Urothelium cell line (cell line): ENCODE measurements at places on chromosomes 13 and 19.

- peak; percentile 67 for DNase-seq
These were observed 9.8 kb upstream of the ZNF627 start for GRCh38 chr19:11587302-11587974.

DNA sequence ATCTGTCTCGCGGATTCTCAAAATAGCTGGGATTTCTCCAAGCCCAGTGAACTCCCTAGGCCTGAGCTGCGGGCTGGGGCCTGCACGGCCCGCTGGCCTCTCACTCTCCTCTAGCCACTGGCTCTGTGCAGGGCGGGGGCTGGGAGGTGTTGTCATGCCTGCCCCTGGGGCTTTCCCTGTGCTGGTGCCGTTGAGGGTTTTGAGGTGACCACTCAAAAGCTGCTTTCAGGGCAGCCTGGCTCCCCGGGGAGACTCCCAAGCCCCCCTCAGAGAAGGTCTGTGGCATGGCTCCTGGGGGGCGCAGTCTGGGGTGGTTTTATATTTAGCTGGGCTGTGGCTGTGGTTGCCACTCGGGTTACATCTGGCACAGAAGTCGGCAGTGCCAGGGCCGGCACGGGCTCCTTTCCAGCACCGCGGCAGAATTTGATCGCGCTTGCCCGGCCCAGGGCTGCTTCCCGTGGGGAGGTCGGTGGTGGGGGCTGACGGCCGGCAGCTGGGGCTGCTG lies 10.0 kb downstream of the NDUFB7 start:
- no peak for DNase-seq

- DNase-seq, result peak; percentile 67
These were observed 10.1 kb downstream of the GRIN2D start for GRCh38 chr19:48403606-48404005.

GRCh38 chr19:12837225-12837624 lies 1.1 kb upstream of the MAST1 start:
- DNase-seq, result no peak

GRCh38 chr19:46366620-46367292 lies 19.9 kb downstream of the PPP5C start:
- DNase-seq, result no peak

DNA sequence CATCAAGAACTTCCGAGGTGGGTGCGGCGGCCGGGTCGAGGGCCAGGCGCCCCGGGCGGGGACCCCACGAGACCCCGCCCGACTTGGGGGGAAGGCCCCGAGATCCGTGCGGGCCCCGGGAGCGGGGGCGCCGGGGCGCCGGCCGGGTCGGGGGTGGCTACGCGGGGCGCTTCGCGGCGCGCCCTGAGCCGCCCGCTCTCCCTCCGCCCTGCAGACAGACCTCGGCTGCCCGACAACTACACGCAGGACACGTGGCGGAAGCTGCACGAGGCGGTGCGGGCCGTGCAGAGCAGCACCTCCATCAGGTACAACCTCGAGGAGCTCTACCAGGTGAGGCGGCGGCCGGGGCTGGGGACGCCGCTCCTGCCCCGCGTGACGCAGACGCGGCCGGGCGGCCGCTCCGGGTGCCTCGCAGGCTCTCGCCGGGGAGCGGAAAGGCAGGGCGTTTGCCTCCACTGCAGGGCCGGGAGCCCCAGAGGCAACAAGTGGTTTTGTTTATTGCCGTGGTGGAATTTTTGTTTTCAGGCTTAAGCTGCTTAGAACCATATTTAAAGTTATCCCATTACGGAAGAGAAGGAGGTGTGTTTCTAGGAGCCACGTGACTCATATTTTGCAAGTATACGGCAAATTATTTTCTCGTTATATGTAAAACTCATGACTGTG lies 477 bp downstream of the CUL4A start:
- DNase-seq, result peak; percentile 69

DNA sequence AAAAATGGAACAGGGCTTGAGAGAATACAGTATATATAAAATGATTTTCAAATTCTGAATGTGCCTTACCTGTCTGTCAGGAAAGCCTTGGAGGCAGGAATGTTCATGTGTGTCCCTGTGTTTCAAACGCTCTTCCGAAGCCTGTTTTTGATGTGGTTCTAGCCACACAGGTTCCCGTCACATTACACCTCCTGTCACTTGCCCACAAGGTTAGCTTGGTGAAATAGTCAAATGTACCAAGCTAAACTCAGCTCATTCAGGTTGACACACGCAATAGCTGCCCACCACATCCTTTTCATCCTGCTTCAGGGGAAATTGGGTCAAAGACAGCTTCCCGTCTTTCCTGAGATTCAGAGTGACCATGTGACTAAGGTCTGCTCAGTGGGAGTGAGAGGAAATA lies 574.0 kb downstream of the EFNB2 start:
- DNase-seq, result no peak

DNA sequence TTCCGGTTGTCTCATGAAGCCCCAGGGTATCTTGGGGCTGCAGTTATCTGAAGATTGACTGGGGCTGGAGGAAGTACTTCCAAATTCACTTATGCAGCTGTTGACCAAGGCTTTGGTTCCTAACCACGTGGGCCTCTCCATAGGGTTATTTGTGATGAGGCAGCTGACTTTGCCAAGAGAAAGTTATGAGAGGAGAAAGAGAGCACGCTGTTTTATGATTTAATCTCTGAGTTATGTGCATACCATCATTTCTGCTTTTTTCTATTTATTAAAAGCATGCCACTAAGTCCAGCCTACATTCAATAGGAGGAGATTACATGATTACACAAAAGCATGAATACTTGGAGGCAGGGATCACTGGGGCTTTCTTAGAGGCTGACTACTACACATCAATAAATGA lies 215.5 kb downstream of the NHLRC3 start:
- no peak for DNase-seq

GRCh38 chr13:63838366-63839110 lies 2422.9 kb upstream of the PCDH20 start:
- no peak for DNase-seq

- no peak for DNase-seq
These were observed 3.9 kb downstream of the PIH1D1 start for GRCh38 chr19:49447485-49448431.

DNA sequence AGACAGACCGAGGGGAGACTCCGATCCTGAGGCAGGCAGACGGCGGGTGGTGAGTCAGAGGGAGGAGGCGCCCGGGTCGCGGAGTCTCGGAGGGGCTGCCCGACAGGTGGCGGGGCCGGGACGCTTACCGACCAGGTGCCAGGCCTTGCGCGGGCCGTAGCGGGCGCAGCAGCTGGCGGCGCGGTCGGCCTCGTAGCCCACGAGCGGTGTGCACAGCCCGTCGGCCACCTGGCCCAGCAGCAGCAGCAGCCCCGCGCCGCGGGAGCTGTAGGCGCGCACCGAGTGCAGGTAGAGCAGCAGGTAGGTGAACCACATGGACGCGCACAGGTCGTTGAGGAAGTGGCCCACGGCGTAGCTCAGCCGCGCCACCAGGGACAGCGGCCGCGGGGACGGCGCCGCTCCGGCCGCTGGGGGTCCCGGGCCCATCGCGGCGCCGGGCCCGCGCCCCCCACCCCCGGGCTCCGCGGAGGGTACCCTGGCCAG lies 367 bp downstream of the MFSD12 start:
- DNase-seq, result peak; percentile 52

- peak; percentile 80 for DNase-seq
These were observed 3.0 kb downstream of the PEG3 start for GRCh38 chr19:56837492-56838023.

GRCh38 chr13:40471911-40472310 lies 194.5 kb downstream of the FOXO1 start:
- DNase-seq, result no peak

DNA sequence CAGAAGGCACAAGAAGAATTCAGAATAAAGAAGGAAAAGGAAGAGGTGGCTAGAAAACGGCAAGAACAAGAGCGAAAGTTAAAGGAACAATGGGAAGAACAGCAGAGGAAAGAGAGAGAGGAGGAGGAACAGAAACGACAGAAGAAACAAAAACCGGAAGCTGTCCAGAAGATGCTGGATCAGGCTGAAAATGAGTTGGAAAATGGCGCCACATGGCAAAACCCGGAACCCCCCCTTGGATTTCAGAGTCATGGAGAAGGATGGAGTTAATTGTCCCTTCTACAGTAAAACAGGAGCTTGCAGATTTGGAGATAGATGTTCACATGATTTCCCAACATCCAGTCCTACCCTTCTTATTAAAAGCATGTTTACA lies 6.7 kb downstream of the CD209 start:
- DNase-seq, result no peak

DNA sequence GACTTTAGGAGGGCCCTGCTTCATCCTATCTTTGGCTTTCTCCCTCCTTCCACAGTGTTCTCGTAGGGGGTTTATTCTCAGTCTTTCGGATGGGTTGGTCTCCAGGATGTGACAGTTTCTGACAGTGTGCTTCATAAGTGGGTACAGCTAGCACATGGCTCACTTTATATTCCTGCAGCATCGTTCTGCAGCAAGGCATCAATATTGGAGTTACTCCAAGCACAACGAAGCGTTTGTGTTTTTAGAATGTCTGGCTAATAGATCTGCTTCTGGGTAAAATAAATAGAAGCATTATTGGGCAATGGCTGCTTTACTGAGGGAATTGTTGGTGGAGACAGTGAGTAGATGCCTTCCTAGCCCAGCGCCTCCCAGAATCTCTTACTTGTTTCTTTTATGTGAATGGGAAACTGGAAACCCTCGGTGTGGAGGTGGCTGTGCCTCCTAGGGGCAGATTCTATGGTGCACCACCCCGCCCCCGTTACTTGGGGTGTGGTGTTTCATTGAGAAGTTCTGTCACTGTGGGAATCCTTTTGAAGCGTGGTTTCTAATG lies 2.0 kb downstream of the FARP1 start:
- DNase-seq, result peak; percentile 35

DNA sequence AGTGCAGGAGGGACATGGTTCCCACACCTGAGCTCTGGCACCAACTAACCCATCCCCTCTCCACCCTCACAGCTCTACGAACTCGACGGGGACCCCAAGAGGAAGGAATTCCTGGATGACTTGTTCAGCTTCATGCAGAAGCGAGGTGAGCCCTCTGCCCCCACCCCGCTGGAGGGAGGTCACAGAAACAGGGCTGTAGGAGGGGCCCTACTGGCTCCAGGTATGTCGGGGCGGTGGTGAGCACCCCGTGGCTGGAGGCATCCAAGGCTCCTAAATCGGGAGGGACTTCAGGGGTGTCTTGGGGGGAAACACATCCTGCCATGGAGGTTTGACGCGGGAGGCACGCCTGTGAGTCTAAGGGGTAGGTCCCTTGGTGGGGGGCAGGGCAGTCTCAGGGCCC lies 24.1 kb upstream of the WDR18 start:
- DNase-seq, result no peak

- DNase-seq, result no peak
These were observed 10.2 kb downstream of the GAS6 start for GRCh38 chr13:113853518-113854237.

- peak; percentile 23 for DNase-seq
These were observed 224.8 kb downstream of the NHLRC3 start for GRCh38 chr13:39263033-39263432.

DNA sequence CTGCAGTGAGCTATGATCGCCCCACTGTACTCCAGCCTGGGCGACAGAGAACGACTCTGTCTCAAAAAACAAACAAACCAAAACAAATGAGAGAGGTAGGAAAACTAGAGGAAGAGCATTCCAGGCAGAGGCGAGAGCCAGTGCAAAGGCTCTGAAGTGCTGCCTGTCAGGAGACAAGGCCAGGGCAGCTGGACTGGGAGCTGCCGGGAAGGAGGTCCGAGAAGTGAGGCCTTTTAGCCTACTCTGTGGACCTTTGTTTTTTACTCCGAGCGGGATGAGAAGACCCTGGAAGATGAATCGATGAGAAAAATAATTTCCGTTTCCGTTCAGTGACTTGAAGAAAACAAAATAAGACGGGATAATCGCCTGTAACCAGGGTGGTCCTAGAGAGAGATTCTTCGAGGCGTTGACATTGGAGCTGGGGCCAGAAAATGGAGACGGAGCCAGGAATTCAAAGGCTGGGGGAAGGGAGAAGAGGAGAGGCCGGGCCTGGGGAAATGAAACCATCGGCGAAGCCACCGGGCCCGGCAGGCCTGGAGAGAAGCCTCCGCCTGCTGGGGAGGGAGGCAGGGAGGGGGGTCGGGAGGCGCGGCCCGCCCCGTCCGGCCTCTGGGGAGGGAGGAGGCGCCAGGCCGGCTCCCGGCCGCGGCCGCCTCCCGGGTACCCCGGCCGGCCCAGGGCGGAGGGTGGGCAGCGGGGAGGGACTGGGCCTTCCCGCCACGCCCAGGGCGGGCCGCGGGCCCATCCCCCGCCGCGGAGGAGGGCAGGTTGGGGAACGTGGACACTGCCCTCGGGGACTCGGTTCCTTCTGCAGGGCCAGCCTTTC lies 7.8 kb upstream of the SERTAD1 start:
- peak; percentile 91 for DNase-seq

GRCh38 chr19:13850910-13851733 lies 25.8 kb upstream of the NANOS3 start:
- peak; percentile 70 for DNase-seq

DNA sequence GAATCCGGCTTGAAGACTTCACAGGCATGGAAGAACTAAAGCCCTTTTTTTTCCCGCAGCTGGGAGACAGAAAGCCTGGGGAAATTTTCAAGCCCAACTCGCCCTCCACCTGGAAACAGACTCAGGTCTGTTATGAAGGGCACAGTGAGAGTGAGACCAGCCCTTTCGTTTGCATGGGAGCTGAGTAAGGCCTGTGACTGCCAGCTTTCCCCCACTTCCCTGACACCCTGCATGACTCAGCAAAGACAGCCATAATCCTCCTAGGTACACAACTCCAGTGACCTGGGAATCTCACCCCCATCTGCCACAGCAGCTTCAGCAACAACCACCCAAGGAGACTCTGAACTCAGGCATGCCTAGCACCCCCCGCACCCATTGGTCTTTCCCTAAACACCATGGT lies 87.6 kb upstream of the ZNF91 start:
- DNase-seq, result no peak

DNA sequence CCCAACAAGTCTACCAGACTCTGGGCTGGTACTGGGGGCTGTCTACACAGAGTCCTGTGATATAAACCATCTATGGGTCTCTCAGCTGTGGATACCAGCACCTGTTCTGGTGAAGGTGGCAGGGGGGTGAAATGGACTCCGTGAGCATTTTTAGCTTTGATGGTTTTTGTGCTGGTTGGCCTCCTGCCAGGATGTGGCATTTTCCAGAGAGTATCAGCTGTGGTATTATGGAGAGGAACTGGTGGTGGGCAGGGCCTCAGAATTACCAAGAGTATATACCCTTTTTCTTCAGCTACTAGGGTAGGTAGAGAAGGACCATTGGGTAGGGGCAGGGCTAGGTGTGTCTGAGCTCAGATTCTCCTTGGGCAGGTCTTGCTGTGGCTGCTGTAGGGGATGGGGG lies 1920.9 kb upstream of the PCDH20 start:
- no peak for DNase-seq

GRCh38 chr13:113342820-113343691 lies 20.9 kb downstream of the GRTP1 start:
- no peak for DNase-seq

- DNase-seq, result no peak
These were observed 122.2 kb downstream of the PCDH9 start for GRCh38 chr13:67107979-67108378.

GRCh38 chr13:84823528-84823927 lies 941.3 kb upstream of the SLITRK1 start:
- no peak for DNase-seq
